Globus pallidus (tissue), 1 donor: ENCODE measurements at places on chromosomes 1 and 21.

DNA sequence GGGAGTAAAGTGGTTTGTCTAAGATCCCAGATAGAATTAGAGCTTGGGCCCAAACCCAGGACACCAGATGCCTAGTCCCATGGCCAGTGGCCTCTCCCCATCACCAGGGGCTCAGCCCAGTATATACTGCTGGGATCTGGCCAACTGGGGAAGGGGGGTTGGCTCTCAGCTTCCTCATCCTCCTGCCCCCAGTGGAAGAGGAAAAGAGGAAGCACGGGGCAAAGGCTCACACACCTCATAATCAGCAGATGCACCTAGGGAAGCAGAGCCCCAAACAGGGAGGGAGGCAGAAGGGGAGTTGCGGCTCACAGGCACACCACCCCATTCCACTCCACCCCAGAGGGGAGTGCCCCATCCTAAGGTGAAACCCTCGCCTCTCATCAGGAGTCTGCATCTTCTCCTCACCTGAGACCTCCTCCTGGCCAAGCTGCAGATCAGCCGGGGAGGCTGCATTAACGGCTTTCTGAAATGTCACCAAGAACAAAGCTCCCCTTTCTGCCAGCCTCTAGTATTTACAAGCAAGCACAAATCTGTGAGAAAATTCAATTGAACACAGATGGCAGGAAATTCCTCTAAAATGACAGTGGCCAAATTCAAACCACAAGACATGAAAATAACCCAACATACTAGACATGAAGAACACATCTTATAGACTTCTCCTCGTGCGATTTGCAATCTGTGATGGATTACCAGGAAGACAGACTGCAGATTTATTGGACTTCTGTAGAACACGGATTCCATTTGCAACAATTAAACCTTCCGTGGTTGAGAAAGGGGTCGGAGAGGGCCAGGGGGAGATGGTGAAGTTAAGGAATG, 82.8 kb downstream of the GLIS1 start:
- no peak for DNase-seq

DNA sequence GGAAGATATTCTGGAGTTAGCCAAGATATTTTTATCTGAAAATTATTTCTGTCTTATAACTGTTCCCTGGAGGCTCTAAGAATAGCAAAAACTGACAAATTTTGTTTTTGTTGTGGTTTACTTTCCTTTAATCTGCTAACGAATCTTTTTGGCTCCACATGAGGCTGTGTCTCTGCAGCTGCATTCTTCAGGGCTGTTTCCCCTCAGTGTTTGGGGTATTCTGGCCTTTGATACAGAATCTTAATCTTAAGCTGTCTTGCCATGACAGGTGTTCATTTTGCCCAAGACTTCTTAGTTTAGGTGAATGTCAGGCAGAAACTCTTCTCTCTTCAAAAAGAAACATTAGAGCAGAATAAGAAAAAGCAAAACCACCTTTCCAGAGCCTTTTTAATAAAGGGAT, 83.8 kb downstream of the GABPA start:
- DNase-seq, result no peak

DNA sequence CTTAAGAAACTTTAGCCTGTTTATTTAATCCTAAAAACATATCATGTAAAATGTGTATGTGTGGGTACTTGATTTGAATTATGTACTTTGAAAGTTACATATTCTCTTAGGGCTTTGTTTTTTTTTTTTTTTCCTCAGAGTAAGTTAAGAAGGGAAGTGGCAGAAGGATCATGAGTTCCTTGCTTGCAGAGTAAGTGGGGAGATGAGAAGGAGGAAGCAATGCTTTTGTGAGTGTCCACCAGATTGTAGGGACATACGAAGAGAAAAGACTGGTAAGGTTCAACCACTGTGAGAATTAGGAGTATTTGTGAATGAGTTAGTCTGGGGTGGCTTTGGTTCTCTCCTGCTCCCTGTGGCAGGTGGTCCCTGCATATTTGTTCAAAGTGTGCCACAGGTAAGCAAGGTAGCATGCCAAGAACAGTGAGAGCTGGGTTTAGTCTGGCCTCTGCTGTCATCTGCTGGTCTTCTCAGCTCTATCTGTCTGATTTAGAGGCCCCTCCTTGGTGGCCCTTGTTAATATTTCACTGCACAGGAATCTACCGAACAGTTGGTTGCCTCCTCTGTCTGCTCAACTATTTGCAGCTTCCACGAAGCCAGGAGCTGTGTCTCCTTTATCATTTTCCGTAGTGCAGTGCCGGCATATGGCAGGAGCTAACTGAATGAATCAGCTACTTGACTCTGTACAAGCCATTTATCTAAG, 9.5 kb downstream of the DNM3 start:
- no peak for DNase-seq

- no peak for DNase-seq
Measured at GRCh38 chr1:77652268-77652667, 30.2 kb downstream of the ZZZ3 start.

- no peak for DNase-seq
Measured at GRCh38 chr1:154794608-154795007, 75.5 kb downstream of the KCNN3 start.

GRCh38 chr21:39588884-39589283, 23.9 kb upstream of the B3GALT5 start:
- no peak for DNase-seq

DNA sequence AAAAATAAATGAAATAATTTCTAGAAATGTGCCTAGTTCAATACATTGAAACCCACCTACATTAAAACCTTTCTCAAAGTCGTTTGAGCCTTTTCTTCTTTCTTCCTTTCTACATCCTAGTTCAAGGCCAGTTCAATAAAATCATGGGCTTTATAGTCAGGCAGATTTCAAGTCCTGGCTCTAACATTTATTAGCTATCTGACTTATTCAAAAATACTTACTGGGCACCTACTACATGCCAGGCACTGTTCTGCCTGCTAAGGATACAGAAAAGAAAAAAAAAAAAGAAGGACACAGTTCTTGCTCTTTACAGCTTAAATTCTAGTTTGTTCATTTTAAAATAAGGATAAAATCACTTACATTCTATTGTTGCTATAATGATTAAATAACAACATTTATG, 134.2 kb upstream of the FGGY start:
- no peak for DNase-seq

GRCh38 chr1:161086457-161086856, 2.9 kb downstream of the NECTIN4 start:
- DNase-seq, result no peak

DNA sequence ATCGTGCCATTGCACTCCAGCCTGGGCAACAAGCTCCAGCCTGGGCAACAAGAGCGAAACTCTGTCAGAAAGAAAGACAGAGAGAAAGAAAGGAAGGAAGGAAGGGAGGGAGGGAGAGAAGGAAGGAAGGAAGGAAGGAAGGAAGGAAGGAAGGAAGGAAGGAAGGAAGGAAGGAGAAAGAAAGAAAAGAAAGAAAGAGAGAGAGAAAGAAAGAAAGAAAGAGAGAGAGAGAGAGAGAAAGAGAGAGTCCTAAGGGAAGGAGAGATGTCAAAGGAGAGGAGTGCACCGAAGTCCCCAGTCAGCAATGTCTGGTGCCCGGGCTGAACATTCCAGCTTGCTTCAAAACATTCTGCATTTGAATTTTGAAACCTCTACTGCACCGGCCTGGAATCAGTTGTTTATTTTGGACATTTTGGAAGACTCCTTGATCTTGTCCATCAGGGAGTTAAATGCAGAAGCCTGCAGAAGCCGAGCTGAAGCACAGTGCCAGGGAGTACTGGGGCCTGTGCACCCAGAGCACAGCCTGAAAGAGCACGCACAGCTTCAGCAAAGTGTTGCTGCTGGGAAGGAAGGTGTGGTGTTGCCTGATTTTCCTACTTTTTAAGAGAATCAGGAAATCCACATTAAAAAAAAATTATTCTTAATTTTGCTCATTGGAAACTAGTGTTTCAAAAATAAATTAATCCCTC, 3.7 kb upstream of the IGSF3 start:
- DNase-seq, result no peak

- DNase-seq, result no peak
Measured at GRCh38 chr1:30405081-30405480, 318.3 kb downstream of the MATN1 start.

- DNase-seq, result peak; percentile 26
Measured at GRCh38 chr1:236685917-236686814, at the start of gene ACTN2. ACTN2 (plus strand) TSS chr1:236686499; CDS start chr1:236686674, 175 bp downstream.

DNA sequence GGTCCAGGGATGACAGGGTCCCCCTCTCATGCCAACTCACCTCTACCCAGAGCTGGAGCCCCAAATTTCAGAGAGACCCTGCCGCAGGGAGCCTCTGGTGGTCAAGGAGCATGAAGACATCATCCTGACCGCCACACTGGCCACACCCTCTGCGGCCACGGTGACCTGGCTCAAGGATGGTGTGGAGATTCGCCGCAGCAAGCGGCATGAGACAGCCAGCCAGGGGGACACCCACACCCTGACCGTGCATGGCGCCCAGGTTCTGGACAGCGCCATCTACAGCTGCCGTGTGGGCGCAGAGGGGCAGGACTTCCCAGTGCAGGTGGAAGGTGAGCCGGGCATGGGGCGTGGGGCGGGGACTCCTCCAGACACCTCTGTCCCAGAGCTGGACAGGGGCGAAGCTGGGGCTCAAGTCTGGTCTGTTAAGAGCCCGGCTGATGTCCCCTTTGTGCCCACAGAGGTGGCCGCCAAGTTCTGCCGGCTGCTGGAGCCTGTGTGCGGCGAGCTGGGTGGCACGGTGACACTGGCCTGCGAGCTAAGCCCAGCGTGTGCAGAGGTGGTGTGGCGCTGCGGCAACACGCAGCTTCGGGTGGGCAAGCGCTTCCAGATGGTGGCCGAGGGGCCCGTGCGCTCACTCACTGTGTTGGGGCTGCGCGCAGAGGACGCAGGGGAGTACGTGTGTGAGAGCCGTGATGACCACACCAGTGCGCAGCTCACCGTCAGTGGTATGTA, 66.0 kb downstream of the OBSCN start:
- no peak for DNase-seq

DNA sequence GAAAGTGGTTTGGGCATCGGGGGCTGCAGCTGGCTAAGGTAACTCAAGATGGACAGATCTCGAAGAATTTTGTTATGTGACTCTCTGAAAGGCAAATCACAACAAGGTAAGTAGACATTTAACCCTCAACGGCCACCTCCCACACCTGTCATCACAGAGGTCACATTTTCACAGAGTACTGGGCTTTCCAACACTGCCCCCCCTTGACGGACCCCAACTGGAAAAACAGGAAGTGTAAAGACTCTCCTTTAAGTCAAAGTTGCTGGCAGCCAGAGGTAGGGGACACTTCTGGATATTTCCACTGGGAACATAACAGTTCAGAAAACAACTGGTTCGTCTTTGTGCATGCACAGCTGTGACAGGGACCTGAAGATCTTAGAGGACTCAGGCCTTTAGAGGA, 22.3 kb downstream of the NOL9 start:
- no peak for DNase-seq

DNA sequence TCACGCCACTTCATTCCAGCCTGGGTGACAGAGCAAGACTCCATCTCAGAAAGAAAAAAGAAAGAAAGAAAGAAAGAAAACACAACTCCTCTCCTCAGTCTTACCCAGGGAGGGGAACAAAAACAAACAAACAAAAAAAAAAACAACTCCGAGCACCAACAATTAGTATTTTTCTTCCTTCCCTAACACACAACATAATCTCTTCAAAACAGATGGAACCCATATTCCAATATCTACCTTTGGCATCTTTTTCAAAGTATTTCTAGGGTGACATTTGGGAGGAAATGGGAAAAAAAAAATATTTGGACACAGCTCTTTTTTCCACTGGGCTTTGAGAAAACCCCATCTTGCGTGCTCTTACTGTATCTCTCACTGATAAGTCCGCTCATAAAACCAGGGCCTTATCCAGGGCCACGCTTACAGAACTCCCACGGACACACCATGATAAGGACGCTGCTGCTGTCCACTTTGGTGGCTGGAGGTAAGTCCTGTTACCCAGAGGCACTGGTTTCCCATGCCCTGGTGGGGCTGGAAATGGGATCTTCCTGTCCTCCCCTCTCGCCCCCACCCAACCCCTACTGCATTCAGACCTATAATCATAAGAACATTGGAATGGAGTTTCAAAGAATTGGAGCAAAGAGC, at the start of gene CELA2A:
Gene CELA2A (plus strand): TSS at position 420 of the 642 bp plus-strand sequence. CDS start 22 bp downstream, at position 442.
- no peak for DNase-seq

GRCh38 chr1:199394856-199395255, 632.7 kb upstream of the NR5A2 start:
- DNase-seq, result no peak

DNA sequence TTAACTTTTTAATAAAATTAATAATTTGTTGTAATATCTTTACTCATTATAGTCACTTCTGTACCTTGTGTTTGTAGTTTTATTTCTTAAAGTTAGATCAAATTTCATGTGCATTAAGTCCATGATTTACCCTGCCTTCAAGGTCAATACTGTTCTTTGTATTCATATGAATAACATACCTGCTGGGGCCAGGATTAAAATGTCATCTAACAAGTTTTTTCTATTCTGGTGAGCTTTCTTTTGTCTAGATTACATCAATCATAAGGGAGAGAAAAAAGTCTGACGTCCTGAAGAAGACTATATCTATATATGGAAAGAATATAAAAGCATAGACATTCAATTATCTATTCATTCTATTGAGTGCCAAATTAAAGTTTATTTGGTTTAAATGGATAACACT, 232.6 kb downstream of the COL11A1 start:
- DNase-seq, result no peak

DNA sequence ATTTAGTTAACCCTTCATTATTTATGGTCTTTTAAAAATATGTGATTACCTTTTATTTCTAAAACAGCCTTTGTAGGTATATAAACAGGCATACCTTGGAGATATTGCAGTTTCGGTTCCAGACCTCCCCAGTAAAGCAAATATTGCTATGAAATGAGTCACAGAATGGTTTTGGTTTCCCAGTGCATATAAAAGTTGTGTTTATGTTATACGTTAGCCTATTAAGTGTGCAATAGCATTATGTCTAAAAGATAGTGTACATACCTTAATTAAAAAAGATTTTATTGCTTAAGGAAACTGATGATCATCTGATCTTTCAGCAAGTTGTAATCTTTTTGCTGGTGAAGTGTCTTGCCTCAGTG, 44.1 kb downstream of the XCL2 start:
- no peak for DNase-seq

- no peak for DNase-seq
Measured at GRCh38 chr1:239123260-239123659, 263.1 kb upstream of the CHRM3 start.

DNA sequence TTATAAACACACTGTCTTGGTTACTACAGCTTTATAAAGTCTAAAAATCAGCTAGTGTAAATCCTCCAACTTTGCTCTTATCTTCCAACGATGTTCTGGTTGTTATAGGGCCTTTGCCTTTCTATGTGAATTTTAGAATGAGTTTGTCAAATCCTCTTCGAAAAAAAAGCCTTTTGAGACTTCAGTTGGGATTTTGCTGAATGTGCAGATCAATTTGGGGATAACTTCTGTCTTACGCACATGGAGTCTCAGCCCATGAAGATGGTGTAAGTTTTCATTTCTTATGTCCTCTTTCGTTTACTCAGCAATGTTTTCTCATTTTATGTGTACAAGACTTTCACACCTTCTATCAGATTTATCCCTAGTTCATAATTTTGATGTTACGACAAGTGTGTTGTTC, 64.8 kb upstream of the ADARB1 start:
- no peak for DNase-seq

- DNase-seq, result peak; percentile 60
Measured at GRCh38 chr1:41739061-41739955, 179.4 kb downstream of the HIVEP3 start.
